CD4-positive, alpha-beta T cell treated with Interleukin-6 at 100 ng/mL for 8 hours (primary cell): ENCODE measurements at places on chromosomes 1 and 21.

DNA sequence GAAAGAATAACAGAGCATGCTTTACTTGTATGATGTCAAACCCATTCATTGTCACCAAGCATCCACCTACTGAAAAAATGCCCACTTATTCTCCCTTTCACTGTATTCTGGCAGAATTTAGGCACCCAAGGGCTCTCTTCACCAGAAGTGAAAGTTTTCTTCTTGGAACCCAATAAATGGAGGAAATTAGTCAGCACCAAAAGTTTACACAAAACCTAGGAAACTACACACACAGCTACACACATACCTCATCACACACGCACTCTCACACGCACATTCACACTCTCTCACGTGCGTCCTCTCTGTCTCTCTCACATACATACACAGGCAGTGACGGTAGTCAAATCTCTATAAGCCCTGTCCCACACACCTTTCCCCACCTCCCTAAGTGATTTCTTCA lies 37.6 kb downstream of the MCOLN2 start:
- DNase-seq: no peak

GRCh38 chr1:213281640-213282301 lies 230.7 kb downstream of the RPS6KC1 start:
- DNase-seq: no peak

GRCh38 chr21:24436236-24436635 lies 1171.0 kb downstream of the MRPL39 start:
- no peak for DNase-seq

DNA sequence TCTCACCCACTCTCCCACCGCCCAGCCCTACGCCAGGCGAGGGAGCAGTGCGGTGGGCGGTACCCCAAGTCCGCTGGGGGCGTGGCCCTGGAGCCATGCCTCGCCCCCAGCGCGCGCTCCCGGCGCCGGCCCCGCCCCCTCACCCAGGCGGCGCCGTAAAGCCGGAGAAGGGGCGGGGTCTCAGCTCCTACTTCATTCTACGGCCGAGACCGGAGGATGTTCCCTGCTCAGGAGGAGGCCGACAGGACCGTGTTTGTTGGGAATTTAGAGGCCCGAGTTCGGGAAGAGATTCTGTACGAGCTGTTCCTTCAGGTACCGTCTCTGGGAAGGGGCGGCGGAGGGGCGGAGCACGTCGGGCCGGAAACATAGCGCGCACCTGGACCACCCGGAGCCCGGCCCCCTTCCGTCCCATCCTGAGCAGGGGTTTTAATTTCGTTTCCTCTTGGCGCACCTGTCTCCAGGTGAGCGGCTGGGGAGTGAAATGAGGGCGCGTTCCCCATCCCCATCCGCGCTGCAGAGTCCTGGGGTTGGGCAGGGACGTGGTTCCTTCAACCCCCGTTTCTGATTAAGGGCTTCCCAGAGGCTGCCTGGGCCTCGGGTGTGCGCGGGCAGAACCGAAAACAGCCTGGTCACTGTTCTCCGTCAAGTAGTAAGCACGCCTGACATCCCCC lies at the start of gene RBM11:
Gene RBM11, plus strand, starts transcription at position 187 of the 671 bp plus-strand sequence. Its CDS starts 30 bp downstream, at position 217.
- DNase-seq: peak; percentile 63
